ENCODE measurements at places on chromosomes 4 and X.

GRCh38 chrX:72395237-72395636 lies 89.5 kb upstream of the CITED1 start:
- no peak for DNase-seq

DNA sequence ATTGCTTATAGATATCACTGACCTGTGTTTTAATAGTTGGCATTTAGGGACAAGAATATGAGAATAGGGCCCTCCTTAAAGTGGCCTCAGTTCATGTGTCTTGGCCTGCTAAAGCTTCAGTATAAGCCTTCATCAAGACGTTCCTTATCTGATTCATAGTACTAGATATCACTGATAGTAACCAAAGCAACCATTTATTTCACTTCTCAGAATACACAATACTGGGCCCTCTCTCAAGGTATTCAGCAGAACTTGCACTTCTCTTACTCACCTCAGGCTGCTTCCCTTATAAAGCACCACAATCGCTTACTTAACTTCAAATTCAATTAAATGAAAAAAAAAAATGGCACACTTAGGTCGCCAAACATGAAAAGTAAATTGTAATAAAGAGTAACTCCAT lies 259.4 kb upstream of the PCDH7 start:
- no peak for DNase-seq

DNA sequence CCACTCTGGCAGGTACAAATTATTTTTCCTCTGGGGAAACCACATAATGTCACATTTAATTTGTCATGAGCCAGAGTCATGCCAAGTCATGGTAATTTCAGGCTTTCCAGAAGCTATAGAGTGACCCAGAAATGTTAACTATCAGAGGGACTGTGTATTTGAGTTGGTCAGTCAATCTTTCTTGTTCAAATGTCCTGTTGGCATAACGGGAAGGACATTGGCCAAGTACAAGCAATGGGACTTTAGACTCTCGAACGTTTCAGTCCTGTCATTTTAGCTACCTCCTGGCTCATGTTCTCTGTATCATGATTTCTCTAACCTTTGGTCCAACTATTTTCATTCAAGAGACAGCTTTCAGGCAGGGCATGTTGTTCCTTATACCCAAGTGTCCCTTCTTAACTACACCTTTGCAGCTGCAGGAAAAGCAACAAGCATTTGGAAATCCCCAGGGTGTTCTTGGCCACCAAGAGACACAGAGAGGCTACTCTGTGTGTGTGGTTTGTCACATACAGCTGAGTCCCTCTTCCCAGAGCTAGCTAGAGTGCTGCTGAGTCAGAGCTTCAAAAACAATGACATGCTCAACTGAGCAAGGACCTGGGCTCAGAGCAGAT lies 142.6 kb downstream of the EGF start:
- no peak for DNase-seq

DNA sequence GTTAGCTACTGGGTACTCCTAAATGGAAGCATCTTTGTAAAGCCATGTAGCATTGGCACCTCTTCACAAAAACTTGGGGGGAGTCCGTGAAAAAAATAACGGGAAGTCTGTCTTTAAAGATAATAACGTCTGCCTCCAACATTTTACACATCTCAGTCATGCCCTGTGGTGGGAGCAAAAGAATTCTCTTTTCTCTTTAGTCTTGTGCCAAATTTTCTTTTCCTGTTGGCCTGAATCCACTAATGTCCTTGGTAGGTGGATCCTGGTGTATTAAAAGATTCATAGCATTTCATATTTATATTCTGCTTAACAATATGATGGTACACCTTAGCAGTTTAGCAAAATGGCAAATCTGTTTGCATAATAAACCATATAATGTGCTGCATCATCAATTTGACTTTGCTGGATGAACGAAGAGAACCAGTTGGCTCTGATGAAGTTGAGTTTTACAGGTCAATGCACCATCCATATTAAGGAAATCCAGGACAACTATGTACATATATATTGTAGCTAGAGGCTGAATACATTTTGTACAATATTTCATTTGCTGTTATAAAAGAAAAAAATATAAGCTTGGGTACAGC lies 746.4 kb upstream of the MAGEB2 start:
- no peak for DNase-seq

- no peak for DNase-seq
Observed at GRCh38 chr4:117515921-117516320, 430.5 kb upstream of the TRAM1L1 start.

DNA sequence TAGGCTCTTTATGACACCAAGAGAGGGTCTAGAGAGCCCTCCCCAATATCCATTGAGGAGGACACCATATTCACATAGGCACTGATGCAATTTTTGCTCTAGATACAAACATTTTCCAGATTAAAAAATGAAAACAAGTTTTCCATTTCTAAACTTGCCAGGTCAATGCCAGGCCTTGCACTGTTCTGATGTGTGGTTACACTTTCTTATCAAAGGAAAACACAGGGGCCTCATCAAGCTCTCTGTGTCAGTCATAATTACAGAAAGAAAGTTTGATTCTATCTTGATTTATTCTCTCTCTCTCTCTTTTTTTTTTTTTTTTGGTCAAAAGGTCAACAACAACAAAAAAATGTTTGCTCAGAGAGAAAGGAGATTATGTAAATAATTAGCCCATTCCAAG lies 80.2 kb upstream of the ACSL4 start:
- DNase-seq: no peak

- DNase-seq: no peak
Observed at GRCh38 chrX:111308039-111308438, 37.8 kb upstream of the CAPN6 start.

GRCh38 chrX:22012931-22013330 lies 19.2 kb upstream of the PHEX start:
- DNase-seq: no peak

GRCh38 chrX:148582353-148582752 lies 81.9 kb downstream of the AFF2 start:
- DNase-seq: no peak

DNA sequence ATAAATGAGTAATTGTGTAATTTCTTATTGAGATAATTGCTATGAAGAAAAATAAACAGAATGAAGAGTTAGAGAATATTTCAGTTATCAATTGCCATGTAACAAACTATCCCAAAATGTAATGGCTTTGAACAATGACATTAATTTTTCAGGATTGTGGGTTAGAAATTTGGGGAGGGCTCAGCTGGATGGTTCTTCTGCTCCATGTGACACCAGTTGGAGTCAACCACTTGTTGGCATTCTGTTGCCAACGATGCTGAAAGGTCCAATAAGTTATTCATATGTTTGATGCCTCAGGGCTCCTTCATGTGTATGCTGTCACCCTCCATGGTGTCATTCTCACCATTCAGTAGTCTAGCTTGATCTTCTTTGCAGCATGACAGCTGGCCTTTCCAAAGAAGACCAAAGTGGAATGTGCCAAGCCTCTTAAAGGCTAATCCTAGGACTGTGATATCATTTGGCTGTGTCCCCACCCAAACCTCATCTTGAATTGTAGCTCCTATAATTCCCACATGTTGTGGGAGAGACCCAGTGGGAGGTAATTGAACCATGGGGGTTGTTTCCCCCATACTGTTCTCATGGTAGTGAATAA lies 20.9 kb upstream of the CCDC149 start:
- DNase-seq: no peak

- DNase-seq: no peak
Observed at GRCh38 chr4:96093563-96093962, 253.7 kb downstream of the PDHA2 start.

- DNase-seq: no peak
Observed at GRCh38 chrX:19554786-19555185, 39.5 kb upstream of the MAP3K15 start.

DNA sequence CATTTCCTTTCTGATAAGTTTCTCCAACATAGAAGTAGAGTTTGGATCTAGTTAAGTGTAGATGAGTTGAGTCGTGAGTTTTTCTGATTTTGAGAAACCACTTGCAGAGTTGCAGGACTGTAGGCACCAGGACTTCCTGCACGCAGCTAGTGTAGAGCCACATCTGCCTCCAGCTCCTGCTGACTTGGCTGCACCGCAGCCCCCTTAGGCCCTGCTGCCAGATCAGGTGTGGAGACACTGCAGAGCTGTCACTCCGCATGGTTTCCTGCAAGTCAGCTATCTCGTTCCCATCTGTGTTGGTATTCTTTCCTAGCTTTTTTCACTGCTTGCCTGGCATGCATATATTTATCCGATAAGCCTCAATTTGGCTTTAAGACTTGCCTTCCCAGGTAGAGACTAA lies 48.9 kb downstream of the PCDH7 start:
- DNase-seq: no peak

DNA sequence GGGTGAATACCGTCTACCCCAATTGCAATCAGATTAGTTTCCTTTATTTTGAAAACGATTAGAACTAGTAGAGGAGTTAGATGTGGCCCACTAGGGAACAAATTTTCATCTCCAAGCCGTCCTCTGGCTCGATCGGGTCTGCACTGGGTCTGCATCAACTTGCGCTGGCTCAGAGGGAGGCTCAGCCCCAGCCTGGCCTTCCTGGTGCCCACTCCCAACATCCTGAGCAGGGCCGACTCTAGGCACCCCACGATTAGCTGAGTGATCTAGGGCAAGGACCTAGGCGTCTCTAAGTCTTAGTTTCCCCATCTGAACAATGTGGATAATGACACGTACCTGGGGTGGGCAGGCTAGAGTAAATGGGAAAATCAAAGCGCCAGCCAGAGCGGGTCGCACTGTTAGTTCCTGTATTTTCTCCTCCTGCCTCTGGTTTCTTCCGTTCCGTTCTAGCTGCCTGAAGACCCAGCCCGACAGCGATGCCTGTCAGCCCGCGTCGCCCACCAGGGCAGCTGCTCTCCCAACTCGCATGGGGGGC lies 7.7 kb upstream of the HAND2 start:
- DNase-seq: no peak

DNA sequence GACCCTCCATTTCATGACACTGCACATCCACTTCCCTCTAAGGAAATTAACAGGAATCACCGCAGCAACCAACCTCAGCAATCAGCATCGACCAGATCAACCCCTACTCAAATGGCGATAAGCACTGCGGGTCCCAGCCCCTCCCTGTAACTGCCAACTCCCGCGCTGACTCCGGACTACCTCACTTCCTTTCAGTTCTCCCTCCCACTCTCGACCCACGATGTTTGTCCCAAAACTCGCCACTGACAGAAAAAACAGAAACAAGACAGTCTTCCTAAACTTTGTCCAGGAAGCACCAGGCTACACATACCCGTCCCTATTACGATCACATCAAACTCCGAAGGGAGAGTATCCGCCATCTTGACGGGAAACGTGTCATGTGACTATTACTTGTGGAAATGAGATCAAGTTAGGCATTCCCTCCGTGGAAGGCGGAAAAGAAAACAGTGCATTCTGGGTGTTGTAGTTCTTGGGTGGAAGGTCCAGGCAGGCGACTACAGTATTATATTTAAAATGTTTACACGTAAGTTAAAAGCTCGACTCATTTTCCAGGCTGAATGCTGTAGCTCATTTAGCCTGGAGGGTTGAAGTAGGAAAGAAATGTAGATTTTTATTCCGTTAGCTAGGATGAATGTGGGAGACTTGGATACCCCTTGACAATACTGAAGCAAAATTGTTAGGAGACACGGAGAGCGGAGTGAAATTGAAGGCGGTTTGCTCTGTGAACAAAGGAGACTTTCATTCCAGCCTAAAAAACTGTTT lies at the start of gene CHM:
Gene CHM, minus strand, starts transcription at position 385 of the 762 bp plus-strand sequence. Its CDS starts 26 bp downstream, at position 359.
- DNase-seq: peak; percentile 35

- no peak for DNase-seq
Observed at GRCh38 chr4:131509521-131509920, 1639.6 kb upstream of the PCDH10 start.

- DNase-seq: no peak
Observed at GRCh38 chr4:15132739-15133138, 130.5 kb downstream of the CPEB2 start.
